ENCODE measurements at places on chromosomes 7 and 10.

DNA sequence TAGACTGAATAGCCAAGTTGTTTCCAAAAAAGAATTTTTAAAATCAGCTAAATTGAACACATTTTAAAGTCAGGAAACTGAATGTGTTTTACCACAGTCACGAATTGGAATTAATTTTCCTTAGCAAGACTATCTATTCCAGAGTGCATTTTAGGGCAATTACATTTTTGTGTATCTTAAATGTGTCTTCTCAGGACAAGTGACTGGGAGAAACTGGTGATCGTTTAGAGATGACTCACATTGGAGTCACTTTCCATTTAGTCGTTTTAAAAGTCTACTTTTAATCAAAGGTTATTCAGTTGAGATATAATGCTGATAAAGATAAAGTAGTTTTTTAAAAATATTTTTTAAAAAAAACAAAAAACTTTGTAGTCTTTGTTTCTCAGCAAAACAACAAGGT is 191.7 kb upstream of the SLC26A5 start:
- no peak for DNase-seq

DNA sequence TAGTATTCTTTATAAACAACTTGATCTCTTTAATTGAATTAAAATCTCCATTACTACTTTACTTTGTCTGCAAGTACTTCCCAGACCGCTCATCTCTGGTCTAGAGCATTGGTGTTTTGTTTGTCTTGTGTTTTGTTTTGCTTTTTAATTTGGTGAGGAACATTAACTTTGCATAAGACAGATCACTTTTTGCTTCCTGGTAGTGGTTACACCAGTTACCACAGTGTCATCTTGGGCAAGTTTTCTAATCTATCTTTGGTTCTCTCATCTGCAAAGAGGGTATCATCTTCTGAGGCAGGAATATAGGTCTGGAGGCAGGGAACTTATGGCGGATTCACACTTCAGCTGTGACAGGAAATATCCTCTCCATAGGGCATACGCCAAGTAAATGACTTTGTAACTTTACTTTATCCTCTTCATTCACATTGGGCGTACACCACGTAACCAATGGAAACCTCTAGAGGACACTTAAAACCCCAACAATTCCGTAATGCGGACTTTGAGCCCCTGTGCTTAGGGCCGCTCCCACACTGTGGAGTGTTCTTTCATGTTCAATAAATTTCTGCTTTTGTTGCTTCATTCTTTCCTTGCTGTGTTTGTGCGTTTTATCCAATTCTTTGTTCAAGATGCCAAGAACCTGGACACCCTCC is 83.2 kb upstream of the JAZF1 start:
- no peak for DNase-seq

DNA sequence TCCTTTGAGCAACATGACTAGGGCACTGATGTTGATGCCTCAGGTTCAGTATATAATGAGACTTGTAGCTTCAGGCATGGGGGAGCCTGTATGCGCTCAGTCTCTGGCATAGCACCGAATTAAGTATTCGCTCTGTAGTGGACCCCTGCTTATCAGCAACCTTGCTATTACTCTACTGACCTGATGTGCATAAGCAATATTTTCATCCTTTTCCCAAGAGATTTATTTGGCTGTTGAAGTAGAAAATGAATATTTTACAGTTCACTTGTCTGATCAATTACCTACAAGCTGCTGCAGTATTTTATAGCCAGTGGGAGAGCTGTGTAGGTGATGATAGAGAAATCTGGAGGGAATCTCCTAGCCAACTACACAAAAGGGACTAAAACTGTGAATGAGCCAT is 781.6 kb upstream of the PHF14 start:
- DNase-seq, result no peak

DNA sequence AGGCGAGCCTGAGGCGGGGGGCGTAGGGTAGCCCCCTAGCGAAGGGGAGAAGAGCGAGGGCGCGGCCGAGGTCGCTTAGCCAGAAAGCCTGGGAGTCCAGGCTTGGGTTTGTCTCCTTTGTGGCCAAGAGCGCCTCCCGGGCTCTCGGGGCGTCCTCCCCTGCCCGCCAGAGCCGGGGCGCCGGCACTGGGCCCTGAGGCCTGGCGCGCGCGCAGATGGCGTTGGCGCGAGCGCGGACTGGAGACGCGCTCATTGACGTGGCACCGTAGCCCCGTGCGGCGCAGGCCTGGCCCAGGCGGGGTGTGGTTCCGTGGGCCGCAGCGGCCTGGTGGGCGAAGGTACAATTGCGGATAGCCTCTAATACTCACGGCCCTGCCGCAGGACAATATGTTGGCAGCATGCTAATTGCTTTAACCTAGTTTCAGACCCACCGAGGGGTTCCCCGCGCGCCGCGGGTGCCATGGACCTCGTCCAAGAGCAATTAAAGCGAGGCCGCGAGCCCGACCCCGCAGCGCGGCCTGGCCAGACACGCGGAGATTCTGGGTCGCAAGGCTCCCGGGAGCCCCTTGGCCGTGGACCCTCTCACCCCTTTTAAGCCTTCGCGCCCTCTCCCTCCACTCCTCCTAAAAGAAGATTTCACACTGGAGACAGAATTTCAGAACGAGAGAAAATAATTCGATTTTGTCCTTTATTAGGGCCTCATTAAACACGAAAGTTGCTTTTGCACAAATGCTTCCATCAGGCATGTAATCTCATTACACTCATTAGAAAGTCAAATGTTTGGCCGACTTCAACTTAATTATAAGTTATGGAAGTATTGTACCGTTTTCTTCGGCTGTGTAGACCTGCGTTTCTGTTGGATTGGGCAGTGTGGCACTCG is 3.1 kb downstream of the PTF1A start:
- no peak for DNase-seq

DNA sequence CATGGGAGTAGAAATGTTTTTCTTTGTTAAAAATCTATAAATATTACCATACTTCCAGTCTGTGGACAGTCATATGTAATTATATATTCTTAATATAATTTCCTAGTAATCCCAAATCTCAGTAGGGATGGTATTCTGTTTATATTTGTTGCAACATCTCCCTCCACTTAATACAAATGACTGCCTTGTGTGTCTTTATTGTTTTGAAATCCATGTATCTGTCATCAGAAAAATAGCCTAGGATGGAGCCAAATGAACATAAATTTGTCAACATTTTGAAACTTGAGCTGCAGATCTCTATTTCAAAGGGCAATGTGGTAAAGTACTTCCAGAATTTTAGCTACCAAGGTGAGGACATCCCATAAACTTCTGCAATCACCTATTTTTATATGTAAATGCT is 290.7 kb downstream of the TSPAN12 start:
- no peak for DNase-seq

DNA sequence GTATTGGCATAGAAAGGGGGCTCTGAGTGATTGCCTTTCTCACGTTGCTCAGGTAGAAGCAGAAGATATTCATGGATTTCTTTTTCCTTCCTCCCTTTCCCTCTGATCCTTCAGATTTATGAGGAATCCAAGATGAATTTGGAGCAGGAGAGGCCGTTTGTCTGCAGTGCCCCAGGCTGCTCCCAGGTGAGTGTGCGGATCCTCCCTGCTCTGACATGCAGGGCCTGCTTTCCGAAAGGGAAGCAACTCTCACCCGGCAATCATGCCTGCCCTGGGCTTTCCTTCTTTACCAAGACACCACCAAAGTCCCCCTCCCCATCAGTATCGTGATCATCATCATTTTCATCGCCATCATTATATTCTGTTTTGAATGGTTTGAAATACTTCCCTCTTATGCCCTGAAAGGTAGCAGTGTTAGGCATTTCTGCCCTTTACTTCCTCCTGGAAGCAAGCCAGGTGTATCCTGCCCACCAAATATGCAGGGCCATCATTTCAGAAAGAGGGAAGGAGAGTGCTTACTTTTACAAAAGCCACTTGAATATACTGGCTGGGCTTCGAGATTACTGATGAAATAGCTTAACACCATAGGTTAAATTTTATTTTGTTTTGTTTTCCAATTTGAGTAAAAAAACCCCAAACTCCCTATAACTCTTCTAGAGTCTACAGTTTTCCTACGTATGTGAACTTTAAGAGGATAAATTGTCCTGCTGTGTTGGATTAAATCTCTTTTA is 75.9 kb downstream of the CREB5 start:
- DNase-seq, result no peak

- DNase-seq, result no peak
These were observed 90.6 kb upstream of the ODAD2 start for GRCh38 chr10:28089467-28089866.

All from stimulated activated CD8-positive, alpha-beta memory T cell treated with anti-CD3 and anti-CD28 coated beads, Interleukin-4, amount 100 ng/mL, for 4 hours (primary cell).